G401 (cell line): ENCODE measurements at places on chromosomes 2 and 18.

GRCh38 chr18:46892842-46893241 lies 24.5 kb downstream of the PIAS2 start:
- no peak for DNase-seq

GRCh38 chr2:229559986-229560385 lies 154.4 kb downstream of the DNER start:
- DNase-seq, result no peak

DNA sequence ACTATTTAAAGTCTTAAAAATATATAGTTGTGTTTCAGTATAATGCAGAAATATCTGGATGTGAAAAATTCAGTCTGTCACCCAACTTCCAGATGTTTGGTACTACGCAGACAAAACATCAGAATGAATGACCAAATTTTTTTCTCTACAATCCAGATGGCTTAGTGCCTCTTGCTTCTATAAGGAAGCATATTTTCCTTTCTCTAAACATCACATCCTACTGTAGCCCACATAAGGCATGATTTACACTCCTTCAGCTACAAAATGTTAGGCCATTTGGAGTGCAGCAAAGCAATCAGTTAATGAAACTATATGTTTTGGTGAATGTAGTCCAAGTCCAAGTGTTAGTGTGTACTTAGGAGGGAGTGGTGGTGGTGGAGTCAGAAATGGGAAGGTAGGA lies 162.9 kb upstream of the SIX2 start:
- DNase-seq, result no peak

DNA sequence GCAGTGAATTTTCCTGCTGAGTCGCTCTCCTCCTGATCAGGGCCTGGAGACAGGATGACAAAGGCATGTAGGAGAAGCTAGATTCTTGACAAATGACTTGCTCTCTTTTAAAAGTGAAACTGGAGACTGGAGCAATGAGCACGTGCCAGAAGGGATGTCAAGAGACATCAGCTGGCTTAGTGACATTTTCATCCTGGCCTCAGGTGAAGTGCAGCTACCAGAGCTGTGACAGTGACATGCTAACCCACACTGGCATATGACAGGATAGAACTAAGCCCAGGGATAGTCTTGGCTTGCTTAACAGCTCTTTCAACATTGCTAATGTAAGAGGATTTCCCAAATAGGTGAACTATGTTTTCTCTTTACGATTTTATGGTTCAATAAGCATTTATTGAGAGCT lies 757.5 kb upstream of the DDX18 start:
- no peak for DNase-seq

DNA sequence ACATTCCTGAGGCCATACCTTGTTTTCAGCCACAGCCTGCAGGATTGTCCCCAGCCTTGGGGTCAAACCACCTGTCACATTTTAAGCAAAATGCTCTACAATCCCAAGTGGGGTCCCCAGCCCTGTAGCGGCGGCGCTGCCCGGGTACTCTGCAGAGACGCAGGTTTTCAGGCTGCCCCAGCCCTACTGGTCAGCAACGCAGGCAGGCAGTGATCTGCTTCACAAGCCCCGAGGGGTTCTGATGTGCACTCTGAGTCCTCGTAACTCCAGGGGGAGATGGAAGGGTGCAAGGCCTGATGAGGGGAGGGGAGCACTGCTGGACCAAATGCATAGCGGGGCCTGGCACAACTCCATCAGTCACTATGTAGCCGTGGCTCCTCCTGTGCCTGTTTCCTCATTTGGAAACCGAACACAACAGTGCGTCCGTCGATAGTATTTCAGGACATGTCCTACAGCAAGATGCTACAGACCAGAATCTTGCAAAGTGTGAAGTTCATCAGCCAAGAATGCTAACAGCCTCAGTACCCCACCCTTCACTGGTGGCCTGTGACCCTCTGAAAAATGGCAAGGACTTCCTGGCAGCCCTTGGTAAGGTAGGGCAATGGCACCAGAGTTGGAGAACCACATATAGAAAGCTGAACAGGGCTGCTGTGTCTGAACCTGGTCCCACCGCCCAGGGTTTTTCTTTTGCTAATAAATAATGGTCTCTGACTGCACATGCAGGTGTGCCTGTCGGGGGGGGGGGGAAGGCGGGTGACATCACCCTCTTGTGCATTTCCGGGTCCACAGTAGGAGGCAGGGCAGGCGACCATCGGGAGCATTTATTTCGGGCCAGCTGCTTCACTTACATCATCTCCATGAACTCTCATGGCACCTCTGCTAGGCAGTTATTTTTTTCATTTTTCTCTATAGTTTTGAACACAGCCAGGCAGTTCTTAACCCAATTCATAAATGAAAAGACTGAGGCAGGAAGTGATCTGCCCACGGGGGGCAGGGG lies 50.6 kb upstream of the TFCP2L1 start:
- DNase-seq, result peak; percentile 26

- no peak for DNase-seq
These were observed 14.2 kb upstream of the GAL3ST2 start for GRCh38 chr2:241762321-241762932.

DNA sequence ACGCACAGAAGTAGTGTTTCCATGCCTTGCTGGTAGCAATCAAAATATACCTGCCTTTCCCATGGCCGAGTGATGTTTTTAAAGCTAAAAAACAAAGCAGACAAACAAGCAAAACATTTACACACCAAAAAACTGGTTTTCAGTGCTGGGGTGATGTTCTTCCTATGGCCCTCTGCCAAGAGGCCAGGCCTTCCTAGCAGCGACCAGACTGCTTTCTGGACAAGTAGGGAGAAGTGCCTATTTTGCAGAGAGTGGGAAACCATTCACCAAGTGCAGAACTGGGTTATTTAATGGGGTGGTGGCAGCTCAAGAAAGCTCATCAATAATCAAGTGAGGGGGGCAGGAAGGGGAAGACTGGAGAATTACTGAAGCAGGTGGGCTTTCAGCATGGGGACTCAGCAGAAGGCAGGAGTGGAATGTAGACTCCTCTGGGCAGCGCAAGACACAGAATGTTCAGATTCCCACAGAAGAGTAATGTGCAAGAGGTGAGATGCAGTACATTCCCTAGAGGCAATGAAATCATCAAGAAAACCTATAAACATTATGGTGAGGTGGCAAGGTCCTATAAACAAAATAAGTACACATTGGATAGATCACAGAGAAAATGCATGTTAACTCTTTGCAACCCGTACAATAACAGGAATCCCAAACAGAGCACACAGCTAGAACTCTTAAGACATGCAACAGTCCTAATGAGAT lies 44.0 kb downstream of the CPO start:
- DNase-seq, result peak; percentile 75

DNA sequence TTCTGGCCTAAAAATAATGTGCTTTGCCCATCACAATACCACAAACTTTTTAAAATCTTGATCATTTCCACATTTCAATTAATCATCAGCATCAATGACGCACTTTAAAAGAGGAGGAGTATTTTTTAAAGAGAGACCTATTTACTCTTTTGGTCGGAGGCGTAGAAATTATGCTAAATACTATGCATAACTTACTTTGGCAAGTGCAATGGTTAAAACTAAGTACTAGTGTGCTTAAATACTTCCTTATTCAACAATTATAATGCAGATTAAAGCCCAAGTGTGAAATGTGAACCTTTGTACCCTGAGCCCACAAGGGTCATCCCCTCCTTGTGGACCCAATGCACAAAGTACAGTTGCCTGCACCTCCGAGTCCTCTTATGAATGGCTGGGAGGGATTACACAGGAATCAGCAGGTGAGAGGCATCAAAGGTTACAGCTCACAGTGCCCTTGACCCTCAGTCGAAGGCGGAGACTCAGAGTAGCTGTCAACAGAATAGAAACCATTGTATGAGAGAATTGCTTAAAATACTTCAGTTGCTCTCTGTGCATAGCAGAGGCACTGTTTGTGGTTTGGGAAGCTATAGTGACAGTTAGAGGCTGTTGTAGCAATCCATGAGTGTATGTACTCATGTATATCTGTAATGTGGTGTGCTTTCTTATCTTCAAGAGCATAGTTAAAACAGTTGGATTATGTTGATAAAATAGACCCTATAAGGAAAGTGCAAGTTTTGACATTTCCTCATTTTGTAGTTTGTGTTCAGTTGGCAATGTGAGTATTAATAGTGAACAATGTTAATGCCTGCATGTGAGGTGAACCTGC lies 151.7 kb upstream of the ITGA4 start:
- DNase-seq, result no peak

GRCh38 chr18:9594823-9595596 lies 19.3 kb downstream of the PPP4R1 start:
- DNase-seq, result no peak

- DNase-seq, result no peak
These were observed 152.8 kb downstream of the PID1 start for GRCh38 chr2:229118336-229118735.

- no peak for DNase-seq
These were observed 89.9 kb downstream of the AP1S3 start for GRCh38 chr2:223747392-223748042.

GRCh38 chr2:224946895-224947294 lies 95.4 kb downstream of the DOCK10 start:
- no peak for DNase-seq

- DNase-seq, result no peak
These were observed 47.7 kb upstream of the PDIA6 start for GRCh38 chr2:10860081-10860813.
